ENCODE measurements at places on chromosomes 2 and 18.

DNA sequence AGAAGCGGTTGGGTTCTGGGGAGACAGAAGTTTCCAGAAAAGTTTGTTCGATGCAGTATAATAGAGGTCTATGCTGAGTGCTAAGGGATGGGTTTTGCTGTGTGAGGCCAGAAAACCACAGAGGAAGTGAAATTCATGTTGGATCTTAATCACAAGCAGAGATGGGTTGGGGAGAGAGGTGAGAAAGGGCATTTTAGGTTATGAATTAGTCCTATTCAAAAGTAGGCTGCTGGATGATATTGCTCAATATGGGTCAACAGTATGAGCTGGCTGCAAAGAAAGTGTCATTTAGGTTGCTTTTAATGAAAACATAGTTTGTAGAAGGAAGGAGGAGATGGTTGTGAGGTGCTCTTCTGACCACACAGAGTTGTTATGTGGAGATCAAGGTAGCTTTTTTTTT, 118.8 kb upstream of the LHCGR start:
- no peaks in the 10 kb centered on the region for H3K36me3 ChIP-seq
- DNase-seq, result no peak
- H3K4me1 ChIP-seq, result no peaks in the 10 kb centered on the region
- no peak overlapping the region for H3K27ac ChIP-seq

- H3K4me3 ChIP-seq, result no peak overlapping the region
- DNase-seq, result no peak
- H3K27ac ChIP-seq, result no peak overlapping the region
- H3K36me3 ChIP-seq, result no peaks in the 10 kb centered on the region
- H3K27me3 ChIP-seq, result no peaks in the 10 kb centered on the region
- no peaks in the 10 kb centered on the region for H3K4me1 ChIP-seq
Measured at GRCh38 chr2:211429256-211429920, 873.0 kb downstream of the CPS1 start.

- no peaks in the 10 kb centered on the region for H3K4me1 ChIP-seq
- H3K4me3 ChIP-seq, result no peak overlapping the region
- DNase-seq, result no peak
- H3K27ac ChIP-seq, result no peak overlapping the region
Measured at GRCh38 chr18:59218018-59218417, 1.9 kb upstream of the GRP start.

DNA sequence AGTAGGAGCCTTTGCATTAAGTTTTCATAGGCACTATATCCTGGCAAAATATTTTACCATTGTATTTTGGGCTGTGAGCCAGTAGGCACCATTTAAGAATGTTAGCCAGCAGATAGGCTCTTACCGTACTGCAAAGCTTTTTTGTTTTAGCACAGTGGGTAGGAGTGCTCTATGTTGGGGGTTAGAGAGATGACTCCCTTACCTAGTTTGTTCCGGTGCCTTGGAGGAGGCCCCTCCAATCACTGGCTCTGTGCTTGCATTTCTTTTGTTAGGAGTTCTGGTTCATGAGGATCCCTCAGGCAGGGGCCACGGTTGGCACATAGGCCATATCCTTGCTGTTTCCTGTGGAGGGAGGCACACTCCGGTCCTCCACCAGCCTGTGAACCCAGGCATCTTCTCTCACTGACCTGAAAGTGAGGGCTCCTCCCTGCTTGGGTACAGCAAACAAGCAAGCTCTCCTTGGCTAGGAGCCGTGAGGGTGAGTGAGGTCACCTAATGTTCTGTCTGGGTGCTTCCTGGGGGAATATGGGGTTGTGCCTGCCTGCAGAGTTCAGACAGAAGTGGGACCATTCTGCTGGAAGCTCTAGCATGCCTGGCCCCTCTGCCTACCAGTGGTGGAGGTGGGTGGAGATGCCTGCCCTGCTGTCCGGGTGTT, 29.8 kb downstream of the LTBP1 start:
- no peak for DNase-seq
- H3K27ac ChIP-seq, result no peak overlapping the region

DNA sequence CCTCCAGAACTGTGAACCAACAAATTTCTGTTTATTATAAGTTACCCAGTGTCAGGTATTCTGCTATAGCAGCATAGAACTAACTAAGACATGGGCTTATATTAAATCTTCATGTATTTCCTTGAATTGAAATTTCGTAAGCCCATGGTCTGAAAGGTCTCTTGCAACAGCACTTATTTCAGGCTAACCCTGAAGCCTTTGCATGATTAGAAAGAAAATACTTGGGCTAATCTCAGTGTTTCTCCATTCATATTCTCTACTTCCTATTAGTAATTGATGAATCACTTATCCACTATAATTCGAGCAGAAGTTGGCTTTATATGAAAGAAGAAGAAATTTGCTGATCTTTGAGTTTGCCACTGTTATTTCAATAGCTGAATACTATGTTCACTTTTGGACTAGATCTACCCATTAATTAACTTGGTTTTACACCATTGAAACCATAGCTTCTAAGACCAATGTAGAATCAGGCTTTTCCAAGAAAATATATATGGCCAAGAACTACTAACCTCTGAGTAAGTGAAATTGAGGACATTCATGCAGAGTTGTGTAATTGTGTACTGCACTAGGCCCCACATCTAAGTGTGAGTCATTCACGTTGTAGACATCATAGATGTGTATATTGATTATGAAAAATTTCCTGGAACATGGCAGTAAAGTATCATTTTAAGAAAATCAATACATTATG, 731.6 kb downstream of the SOCS6 start:
- H3K27ac ChIP-seq, result no peak overlapping the region
- no peak overlapping the region for H3K4me3 ChIP-seq
- no peaks in the 10 kb centered on the region for H3K27me3 ChIP-seq
- H3K4me1 ChIP-seq, result no peaks in the 10 kb centered on the region
- DNase-seq, result no peak

DNA sequence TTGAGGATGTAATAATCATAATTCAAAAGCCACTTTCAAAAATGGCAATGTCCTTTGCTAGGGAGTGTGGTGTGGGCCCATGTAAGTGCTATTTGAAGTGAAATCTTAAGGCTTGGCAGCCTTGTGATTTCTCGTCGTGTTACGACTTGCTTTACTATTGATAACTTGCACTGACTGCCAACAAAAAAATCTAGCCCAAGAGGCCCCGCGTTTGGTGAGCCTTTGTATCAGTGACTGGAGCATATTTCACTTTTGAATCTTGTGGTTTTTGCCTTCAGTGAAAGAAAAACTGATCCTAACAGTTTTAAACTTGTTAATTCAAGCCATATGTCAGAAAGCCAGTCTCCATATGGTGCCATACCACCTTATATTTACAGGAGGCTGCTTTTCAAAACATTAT, 248.0 kb downstream of the TMEM182 start:
- no peak overlapping the region for H3K27ac ChIP-seq
- no peaks in the 10 kb centered on the region for H3K27me3 ChIP-seq
- no peak for DNase-seq
- H3K36me3 ChIP-seq, result no peaks in the 10 kb centered on the region
- no peaks in the 10 kb centered on the region for H3K4me1 ChIP-seq
- H3K4me3 ChIP-seq, result no peak overlapping the region

DNA sequence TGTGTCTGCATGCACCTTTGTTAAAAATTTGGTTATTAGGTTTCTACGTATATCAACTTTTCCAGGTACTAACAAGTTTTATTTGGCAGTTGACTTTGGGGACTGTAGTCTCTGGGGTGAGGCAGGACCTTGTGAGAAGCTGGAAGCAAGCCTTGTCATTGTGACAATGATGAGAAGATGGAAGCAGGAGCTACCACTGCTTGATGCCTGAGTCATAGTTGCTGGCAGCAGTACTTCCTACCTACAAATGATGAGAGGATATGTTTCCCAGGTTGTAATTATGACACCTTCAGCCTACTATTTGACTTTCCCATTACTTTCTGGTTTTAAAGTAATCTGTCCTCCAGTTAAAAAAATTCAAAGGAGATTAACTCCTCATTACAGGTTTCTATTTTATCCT, 516.3 kb downstream of the NRXN1 start:
- H3K4me1 ChIP-seq, result no peaks in the 10 kb centered on the region
- DNase-seq, result no peak
- no peaks in the 10 kb centered on the region for H3K36me3 ChIP-seq

GRCh38 chr2:217282531-217282930, 422.7 kb upstream of the TNP1 start:
- no peaks in the 10 kb centered on the region for H3K27me3 ChIP-seq
- peaks cover 28% of the 10 kb centered on the region for H3K4me1 ChIP-seq
- peaks cover 4% of the 10 kb centered on the region for H3K36me3 ChIP-seq
- DNase-seq, result no peak

- no peaks in the 10 kb centered on the region for H3K4me1 ChIP-seq
- H3K27ac ChIP-seq, result no peak overlapping the region
- H3K27me3 ChIP-seq, result no peaks in the 10 kb centered on the region
- DNase-seq, result no peak
- no peak overlapping the region for H3K4me3 ChIP-seq
Measured at GRCh38 chr18:6976935-6977334, 140.7 kb downstream of the LAMA1 start.

All from SJCRH30 (cell line).